ENCODE measurements at places on chromosomes 1 and 21.

- no peak for DNase-seq
Measured at GRCh38 chr1:67619080-67619479, 65.9 kb upstream of the GADD45A start.

- DNase-seq: no peak
Measured at GRCh38 chr21:40850071-40850470, 3.1 kb upstream of the DSCAM start.

DNA sequence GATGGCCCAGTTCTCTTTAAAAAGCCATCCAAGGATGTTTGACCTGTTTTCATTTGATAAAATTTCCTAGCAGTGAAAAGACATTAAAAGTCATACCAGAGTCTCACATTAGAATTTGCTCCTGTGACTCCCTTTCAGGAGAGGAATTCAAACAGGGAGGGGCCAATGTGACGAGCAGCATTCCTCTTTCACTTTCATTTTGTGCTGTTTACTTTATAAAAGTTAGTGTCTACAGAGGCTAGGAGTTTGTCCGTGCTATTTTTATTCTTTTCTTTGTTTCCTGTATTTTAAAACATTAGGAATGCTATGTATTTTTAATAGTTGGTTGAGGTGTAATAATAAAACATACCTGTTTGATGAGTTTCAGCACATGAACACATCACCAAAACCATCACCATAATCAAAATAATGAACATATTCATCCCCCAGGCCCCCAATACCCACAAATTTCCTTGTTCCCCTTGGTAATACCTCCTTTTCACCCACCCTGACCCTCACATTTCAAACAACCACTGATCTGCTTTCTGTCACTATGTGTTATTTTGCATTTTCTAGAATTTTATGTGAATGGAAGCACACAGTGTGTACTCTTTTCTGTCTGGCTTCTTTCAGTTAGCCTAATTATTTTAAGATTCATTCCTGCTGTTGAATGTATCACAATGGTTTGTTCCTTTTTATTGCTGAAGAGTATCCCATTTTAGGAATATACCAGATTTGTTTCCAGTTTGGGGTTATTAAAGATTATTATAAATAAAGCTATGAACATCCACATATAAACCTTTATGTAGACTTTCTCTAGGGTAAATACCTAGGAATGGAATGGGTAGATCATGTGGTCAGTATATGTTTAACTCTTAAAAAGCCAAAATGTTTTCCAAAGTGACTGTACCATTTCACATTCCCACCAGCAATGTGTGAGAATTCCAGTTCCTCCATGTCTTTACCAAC lies 129.5 kb downstream of the TENT5C start:
- peak; percentile 2 for DNase-seq

- DNase-seq: no peak
Measured at GRCh38 chr1:198520524-198521254, 19.8 kb downstream of the ATP6V1G3 start.

DNA sequence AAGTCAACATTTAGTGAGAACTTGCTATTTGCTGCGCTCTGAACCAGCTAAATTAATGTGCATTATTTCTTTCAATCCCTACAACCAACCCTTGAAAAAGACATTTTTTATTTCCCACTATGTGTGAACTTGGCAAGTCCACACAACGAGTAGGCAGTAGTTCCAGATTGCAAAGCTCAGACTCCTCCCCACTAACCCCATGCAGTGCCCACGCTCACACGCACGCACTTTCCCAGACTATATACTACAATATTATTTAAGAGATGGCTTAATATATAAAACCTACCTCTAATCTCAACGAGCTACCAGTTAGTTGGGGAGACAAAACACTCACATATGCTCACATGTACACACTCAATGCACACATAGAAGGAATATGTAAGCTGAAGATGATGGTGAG lies 671.2 kb downstream of the LMO4 start:
- DNase-seq: no peak

DNA sequence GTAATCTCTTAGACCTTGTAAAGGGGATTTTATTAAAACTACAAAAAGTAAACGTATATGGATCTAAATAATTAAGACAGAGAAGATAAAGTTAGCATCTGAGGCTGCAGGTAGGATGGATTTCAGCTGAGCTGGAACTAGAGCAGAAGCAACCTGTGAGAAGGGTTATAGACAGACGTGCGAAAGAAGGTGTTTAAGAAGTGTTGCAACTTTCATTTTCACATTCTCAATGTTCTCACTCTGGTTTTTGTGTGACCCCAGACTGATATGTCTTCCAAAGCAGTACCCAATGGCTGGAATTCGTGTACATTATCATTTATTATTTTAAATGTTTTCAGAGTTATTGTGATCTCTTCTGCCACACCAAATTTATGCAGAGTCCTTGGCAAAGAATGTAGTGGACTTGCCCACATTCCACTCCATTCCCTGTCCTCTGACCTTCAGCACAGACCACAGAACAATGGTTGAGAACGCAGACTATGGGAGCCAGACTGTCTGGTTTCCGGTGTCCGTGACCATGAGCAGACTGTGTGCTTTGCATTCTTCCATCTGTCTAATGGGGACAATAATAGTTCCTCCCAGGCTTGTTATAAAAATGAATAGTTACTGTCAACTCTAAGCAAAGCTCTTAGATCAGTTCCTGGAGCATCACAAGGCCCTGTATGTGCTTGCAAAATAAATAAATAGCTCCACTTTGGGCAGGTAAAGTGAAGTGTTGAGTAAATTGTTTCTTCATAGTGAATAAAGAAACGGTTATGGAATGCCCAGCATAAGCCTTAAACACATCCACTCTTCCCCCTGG lies 140.6 kb upstream of the SAMSN1 start:
- DNase-seq: no peak

DNA sequence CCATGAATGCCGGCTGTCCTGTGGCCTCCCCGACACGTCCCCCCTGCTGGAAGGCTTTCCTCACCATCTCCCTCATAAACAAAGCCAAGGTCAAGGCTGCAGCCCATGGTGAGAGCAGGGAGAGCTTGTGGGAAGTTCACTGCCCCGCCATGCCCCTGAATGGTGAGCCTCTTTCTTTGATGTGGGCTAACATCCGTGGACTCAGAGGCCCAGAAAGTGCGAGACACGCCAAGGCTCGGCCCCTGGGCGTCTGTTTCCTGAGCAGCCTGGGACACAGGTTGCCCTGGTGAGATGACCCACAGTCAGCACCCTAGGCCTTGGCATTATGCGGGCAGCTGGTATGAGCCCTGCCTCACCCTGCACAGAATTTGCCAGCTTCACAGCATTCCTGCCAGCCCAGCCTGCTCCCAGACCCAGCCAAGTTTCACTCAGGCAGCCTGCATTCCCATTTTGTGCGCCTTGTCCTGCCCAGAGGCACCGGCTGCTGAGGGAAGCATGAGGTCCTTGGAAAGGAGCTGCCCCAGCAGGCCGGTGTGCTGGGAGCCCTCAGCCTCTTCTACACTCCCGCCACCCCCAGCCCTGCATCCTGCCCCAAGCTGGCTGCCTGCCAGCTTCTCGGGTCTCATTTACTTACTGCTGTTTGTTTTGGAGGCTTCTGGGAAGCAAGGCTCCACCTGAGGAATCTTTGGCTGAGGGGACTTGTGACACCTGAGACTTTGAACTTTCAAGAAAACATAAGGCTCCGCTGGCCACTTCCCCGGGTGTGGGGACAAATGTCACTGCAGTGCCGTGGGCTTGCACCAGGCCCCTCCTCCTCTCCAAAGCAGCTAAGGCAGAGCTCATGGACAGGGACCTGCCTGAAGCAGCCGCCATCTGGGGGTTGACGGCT lies 31.9 kb downstream of the NEK2 start:
- peak; percentile 82 for DNase-seq

- peak; percentile 78 for DNase-seq
Measured at GRCh38 chr1:156750711-156751450, 594 bp downstream of the HDGF start.

DNA sequence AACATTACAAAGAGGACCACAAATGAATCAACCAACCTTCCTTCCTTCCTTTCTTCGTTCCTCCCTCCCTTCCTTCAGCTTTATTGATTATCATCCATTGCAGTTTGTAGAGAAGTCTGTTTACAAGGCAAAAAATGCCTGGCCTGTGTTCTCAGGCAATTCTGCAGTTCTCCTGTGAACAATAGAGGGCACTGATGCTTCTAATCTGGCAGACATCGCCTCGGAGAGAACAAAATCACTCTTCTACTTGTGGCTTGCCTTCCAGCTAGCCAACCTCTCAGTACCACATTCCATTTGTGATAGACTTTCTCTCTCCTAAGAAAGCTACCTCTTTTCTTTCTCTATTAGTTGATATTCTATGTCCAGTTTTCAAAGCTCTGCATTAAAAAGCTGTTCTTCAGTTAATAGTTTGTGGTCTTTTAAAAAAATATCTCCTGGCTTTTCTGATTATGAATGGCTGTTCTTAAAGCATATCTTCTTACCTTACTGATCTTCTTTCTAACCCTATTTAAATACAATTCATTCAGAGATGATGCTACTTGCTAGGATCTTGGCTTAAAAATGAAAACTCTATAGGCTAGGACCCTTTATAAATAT lies 26.9 kb upstream of the ESRRG start:
- peak; percentile 63 for DNase-seq

GRCh38 chr1:31799196-31799894 lies 16.5 kb downstream of the SPOCD1 start:
- DNase-seq: no peak

DNA sequence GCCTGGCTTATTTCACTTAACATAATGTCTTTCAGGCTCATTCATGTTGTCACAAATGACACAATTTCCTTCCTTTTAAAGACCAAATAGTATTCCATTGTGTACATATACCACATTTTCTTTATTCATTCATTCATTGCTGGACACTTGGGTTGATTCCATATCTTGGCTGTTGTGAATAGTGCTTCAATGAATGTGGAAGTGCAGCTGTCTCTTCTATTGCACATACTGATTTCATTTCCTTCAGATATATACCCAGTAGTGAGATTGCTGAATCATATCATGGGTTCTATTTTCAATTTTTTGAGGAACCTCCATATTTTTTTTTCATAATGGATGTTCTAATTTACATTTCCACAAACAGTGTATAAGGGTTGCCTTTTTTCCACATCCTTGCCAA lies 38.6 kb upstream of the WLS start:
- DNase-seq: no peak

- no peak for DNase-seq
Measured at GRCh38 chr1:172417557-172417956, 2.9 kb upstream of the C1orf105 start.

DNA sequence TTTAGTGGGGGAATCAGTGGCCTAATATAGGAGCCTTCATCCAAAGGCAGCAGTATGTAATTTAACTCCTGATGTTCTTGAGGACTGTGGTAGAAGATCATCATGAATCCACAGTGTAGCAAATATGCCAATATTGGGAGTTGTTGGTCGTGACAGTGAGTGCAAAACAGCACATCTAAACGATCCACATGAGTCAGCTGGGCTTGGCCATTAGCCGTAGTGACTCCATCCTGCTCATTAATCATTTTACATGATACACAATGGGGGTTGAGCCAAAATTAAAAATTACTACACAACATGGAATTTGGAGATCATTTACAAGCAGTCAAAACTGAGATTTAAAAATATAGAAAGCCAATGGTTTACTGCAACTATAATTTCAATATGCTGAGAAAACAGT lies 653.9 kb upstream of the CAMK1G start:
- no peak for DNase-seq

GRCh38 chr1:231465051-231465450 lies 43.0 kb upstream of the EGLN1 start:
- no peak for DNase-seq

GRCh38 chr1:36523230-36523495 lies 40.5 kb upstream of the CSF3R start:
- no peak for DNase-seq

DNA sequence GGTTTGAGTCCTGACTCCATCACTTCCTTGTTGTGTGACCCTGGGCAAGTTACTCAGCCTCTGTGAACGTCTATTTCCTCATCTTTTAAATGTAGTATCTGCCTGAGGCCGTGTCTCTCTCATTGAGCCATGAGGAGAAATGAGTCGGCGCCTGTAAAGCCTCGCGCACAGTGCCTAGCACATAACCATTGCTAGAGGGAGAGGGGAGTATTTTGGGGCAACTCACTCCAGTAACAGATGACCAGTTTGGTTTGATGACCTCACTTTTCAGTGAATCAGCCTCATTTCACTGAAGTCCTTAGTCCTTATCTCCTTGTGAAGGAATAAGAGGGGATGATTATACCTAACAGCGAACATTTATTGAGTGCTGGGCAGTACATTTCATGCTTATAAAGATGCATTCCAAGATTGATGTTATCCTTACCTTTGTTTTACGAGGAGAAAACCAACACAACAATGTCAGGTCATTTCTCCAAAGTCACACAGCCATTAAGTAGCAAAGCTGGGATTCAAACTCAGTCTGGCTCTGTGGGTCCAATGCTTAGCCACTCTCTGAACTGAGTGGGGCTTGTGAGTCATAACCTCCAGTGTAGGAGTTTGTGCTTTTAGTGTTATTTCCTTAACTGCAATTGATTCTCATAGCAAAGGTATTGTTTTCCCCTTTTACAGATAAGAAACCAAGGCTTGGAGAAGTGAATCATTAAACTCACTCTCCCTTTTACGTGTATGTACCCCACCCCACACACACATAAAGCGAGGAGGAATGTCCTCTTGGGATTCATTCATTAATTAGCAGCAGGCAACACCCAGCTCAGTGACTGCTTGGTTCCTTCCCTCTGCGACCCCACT lies 25.9 kb downstream of the KCNC4 start:
- no peak for DNase-seq

Data from COR-L47 (cell line).